ENCODE measurements at places on chromosomes 3 and 15.

DNA sequence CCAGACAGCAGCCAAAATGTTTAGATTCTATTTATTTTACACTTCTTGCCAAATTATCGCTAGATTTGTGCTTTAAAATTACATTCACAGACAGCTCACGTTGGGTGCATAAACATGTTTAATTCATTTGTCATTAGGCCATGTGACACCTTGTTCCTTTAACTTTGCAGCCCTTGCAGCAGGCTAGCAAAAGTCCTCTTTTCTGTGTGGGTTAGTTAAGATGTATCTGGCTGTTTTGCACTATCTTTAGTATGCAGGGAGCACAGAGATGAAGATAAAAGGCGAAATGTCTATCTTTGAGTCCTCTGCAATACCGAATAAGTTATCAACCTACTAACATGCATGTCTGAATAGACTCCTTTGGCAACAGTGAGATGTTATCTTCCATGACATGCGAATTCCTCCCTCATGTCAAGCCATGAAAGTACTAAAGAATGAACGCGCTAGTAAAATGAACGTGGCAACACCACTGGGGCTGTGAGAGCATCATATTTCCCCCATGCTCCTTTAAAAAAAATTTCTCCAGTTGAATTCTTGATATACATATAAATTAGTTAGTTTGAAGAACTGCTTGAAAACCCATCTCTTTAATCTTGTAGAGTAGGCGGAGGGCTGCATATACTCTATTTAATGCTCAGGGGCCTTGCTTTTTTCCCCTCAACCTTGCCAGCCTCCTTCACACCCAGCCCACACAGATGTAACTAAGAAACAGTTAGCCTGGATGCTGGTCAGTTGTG, 620.4 kb upstream of the NR2F2 start:
- DNase-seq: no peak

DNA sequence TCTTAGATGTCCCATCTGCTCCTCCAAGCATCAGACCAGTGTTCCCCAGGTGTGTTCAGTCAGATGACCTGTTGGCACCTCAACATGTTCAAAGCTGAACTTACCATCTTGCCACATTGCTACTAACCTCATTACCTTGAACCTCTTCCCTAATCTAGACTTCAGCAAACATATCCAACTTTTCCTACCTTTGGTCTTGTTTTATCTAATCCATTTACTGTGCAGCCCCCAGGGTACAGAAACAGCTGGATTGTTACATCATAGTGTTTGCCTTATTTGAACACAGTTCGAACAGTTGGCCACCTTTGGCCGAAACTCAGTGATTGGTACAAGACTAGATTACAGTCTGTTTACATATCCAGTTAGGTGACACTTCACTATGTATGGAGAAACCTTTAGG, 36.1 kb upstream of the MCF2L2 start:
- no peak for DNase-seq

GRCh38 chr3:106560451-106560966, 691.7 kb upstream of the CBLB start:
- DNase-seq: no peak

- no peak for DNase-seq
Measured at GRCh38 chr15:54540721-54541120, 562.5 kb downstream of the UNC13C start.

Data from right renal cortex interstitium (tissue), 3 donors.